Breast epithelium (tissue), 4 donors: ENCODE measurements at places on chromosomes 3 and 15. TPM values are rescaled to one million over a fixed set of nuclear protein-coding genes. Genes with fewer than 3 reads are reported as not detected.

Gene SEC62
- 101 TPM for total RNA-seq

Gene ABHD10
- total RNA-seq: 22.6 TPM

Gene TF
- 22.9 TPM for total RNA-seq

Gene PLS1
- 15.7 TPM for total RNA-seq

Gene ZNF385D
- 3.2 TPM for total RNA-seq

Gene SAMMSON
- not detected for total RNA-seq

Gene ARHGEF26
- total RNA-seq: 20.2 TPM

Gene TUSC7
- not detected for total RNA-seq

DNA sequence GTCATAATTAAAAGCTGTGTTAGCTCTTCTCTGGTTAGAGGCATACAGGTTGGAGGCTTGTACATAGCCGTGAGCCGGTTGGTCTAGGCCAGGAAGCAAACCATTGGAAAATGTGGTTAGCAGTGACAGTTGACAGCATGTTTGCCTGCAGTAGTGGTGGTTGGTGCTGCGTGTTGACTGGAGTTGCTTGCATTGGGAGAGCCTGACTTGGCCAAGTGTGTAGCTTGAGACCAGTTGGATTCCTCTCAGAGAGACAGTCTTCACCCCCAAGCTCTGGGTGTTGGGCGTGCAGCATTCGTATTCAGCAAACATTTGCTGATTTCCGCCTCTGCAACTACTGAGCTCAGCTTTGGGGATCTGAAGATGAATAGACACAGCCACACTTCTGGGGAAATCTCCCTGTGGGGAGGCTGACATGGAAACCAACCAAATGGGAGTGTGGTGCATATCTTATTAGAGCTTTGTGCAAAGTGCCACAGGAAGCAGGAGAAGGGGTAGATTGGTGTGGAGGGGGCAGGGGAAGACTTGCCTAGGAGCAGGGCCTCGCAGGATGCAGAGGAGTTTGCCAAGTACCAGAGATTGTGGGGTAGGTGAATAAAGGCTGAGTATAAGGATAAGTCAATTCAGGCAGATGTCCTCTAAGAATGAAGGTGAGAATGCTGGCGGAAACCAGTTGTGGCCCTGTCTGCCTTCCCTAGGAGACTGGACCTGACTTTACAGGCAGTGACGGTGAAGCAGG lies 83.5 kb downstream of the IGF1R start:
- H3K27me3 ChIP-seq: no peaks in the 10 kb centered on the region
- H3K4me1 ChIP-seq: peaks cover 8% of the 10 kb centered on the region
- no peaks in the 10 kb centered on the region for H3K36me3 ChIP-seq
- H3K4me3 ChIP-seq: no peak overlapping the region
- peak overlapping the region; percentile 53 for H3K27ac ChIP-seq

- no peak for DNase-seq
- H3K4me3 ChIP-seq: no peak overlapping the region
- H3K27me3 ChIP-seq: no peaks in the 10 kb centered on the region
- no peaks in the 10 kb centered on the region for H3K36me3 ChIP-seq
- H3K4me1 ChIP-seq: no peaks in the 10 kb centered on the region
Observed at GRCh38 chr3:42306499-42306898, 40.5 kb upstream of the CCK start.

DNA sequence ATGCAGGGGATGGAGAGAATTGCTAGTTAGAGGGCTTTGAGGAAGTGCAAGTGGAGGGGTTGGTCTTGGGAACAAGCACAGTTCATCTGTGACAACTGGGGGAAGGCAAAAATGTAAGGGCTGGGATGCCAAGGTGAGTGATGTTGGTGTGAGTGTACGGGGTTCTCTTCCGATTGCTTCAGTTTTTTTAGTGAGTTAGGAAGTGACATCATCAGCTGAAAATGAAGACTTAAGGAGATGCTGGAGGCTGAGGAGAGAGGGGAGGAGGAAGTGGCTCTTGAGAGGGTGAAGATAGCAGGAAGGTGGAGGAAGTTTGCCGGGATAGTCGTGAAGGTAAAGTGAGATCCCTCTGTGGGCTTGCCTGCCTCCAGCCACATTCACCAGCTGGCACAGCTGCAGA lies 12.7 kb downstream of the TICRR start:
- no peak for DNase-seq
- no peak overlapping the region for H3K4me3 ChIP-seq
- no peaks in the 10 kb centered on the region for H3K27me3 ChIP-seq
- no peaks in the 10 kb centered on the region for H3K4me1 ChIP-seq

GRCh38 chr3:12508291-12508700 lies 24.0 kb downstream of the TSEN2 start:
- DNase-seq: no peak
- H3K4me1 ChIP-seq: no peaks in the 10 kb centered on the region
- H3K27ac ChIP-seq: peak overlapping the region; percentile 43
- no peaks in the 10 kb centered on the region for H3K27me3 ChIP-seq
- no peak overlapping the region for H3K4me3 ChIP-seq
- H3K36me3 ChIP-seq: no peaks in the 10 kb centered on the region

DNA sequence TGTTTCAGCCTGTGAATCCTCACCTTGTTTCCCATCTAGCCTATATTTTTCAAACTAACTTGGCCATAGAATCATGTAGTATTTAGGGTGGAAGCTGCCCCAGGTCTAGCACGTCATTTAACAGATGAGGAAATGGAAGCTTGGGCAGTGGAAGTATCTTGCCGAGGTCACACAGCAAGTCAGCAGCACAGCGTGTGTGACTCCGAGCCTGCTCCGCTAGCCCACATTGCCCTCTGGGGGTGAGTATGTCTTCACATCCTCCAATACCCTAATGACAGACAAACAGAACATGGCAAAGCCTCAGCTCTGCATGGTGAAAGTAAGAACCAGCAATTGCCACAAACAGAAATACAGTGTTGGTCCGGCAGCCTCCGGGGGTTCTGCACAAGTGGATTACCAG lies 2.2 kb upstream of the CCR5 start:
- H3K4me3 ChIP-seq: no peak overlapping the region
- DNase-seq: no peak
- no peaks in the 10 kb centered on the region for H3K27me3 ChIP-seq
- no peak overlapping the region for H3K27ac ChIP-seq

DNA sequence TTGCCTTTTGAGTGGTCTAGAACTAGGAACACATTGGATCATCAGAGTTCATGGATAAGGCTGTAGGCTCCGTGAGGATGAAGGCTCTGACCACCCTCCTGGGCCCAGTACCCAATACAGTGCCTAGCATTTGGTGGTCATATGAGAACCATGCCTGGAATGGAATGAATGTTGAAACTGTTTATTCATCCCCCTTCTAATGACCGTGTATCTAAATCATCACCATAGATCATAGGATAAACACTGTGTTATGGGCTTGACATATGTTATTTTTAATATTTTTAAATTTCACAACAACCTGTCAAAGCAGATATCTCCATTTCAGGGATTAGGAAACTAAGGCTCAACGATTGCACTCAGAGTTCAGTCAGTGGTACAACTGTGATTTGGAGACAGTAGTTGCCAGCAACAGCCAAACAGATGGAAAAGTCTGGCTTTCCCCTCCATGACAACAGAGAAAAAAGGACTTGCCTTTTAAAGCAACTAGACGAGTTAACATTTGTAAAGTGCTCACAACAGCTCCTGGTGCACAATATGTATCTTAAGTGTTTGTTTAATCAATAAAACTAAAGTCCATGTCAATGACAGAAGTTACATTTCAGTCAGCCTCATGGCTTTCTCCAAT lies 89.6 kb downstream of the TMEM266 start:
- no peaks in the 10 kb centered on the region for H3K36me3 ChIP-seq
- no peaks in the 10 kb centered on the region for H3K27me3 ChIP-seq
- DNase-seq: no peak
- H3K27ac ChIP-seq: no peak overlapping the region

- no peaks in the 10 kb centered on the region for H3K36me3 ChIP-seq
- H3K27ac ChIP-seq: no peak overlapping the region
- H3K4me3 ChIP-seq: no peak overlapping the region
- H3K27me3 ChIP-seq: no peaks in the 10 kb centered on the region
- no peak for DNase-seq
Observed at GRCh38 chr3:159824333-159824732, 164.3 kb upstream of the IL12A start.

- H3K4me1 ChIP-seq: no peaks in the 10 kb centered on the region
- no peak overlapping the region for H3K27ac ChIP-seq
- no peak overlapping the region for H3K4me3 ChIP-seq
- DNase-seq: no peak
- no peaks in the 10 kb centered on the region for H3K27me3 ChIP-seq
Observed at GRCh38 chr15:72591361-72591760, 63.1 kb upstream of the GOLGA6B start.

- no peaks in the 10 kb centered on the region for H3K27me3 ChIP-seq
- H3K4me3 ChIP-seq: no peak overlapping the region
- no peak for DNase-seq
Observed at GRCh38 chr15:43094416-43095030, 11.3 kb downstream of the UBR1 start.

- H3K36me3 ChIP-seq: no peaks in the 10 kb centered on the region
- no peaks in the 10 kb centered on the region for H3K27me3 ChIP-seq
- DNase-seq: no peak
- H3K4me1 ChIP-seq: no peaks in the 10 kb centered on the region
- no peak overlapping the region for H3K27ac ChIP-seq
Observed at GRCh38 chr3:64917914-64918453, 230.2 kb upstream of the ADAMTS9 start.

DNA sequence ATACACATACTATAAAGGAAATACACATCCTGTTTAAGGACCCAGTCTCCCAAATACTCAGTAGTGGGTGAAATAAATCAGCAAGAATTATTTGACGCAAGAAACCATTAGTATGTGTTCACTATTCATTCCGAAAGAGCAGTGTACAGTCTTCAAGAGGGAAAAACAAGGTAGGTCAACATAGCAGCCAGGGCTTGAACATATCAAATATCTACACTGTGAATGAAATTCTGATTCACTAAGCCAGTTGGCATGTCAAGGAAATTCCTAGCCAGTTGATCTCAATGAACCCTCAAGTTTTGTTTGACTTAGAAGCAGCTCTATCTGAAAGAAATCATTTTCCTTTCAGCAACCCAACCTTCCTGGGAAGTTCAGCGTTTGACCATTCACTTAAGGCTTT lies 99.0 kb downstream of the CNTN3 start:
- H3K4me1 ChIP-seq: no peaks in the 10 kb centered on the region
- H3K4me3 ChIP-seq: no peak overlapping the region
- no peaks in the 10 kb centered on the region for H3K27me3 ChIP-seq
- H3K36me3 ChIP-seq: no peaks in the 10 kb centered on the region

DNA sequence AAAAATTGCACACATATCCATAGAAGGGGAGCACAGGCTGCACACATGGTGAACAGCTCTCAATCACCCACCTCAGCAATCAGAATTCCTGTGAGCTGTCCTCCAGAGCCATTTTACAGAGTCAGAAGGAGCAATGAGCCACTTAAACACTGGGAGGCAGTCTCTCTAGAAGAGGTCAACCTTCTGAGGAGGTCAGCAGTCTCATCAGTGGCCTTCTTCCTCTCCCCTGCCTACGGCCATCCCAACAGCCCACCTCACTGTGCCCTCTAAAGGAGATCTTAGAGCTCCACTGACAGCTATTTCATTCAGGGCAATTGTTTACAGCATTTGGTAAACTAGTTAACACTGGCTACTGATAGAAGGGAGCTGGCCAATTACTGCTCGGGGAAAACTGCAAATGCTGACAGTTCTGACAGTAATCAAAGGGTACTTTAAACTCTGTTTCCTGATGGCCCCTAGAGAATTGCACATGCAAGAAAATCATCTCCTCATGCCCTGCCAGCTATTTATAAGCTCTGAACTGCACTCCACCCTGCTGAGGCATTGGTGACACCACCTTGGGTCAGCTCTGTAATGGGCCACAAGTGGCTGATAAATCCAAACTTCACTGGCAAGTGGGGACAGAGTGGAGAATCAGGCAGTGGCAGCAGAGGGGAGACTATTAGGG lies 42.1 kb upstream of the TSPAN3 start:
- H3K4me3 ChIP-seq: no peak overlapping the region
- no peaks in the 10 kb centered on the region for H3K4me1 ChIP-seq
- no peaks in the 10 kb centered on the region for H3K27me3 ChIP-seq
- H3K36me3 ChIP-seq: peaks cover 8% of the 10 kb centered on the region
- H3K27ac ChIP-seq: no peak overlapping the region

- DNase-seq: no peak
- H3K4me3 ChIP-seq: no peak overlapping the region
Observed at GRCh38 chr3:127112796-127113570, 79.9 kb upstream of the PRR23E start.

DNA sequence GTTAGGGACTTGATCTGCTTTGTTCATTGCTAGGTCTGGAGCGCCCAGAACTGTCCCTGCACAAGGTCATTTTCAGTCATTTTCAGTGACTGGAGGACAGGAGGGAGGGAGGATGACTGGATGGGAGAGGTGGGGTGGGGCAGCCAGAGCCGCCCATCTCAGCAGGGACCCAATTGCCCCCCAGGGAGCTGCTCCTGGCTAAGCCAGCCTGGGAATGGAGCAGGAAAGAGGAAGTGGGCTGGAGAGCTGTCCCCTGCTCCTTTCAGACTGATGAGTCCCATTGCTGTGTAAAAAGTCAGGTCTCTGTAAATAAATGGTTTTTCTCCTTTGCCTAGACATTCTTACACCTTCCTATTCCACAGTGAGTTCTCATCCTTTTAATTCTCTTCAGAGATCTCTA lies 98.4 kb upstream of the RAD18 start:
- no peak overlapping the region for H3K4me3 ChIP-seq
- no peaks in the 10 kb centered on the region for H3K36me3 ChIP-seq
- no peaks in the 10 kb centered on the region for H3K27me3 ChIP-seq
- H3K27ac ChIP-seq: no peak overlapping the region

- no peak for DNase-seq
- H3K27ac ChIP-seq: no peak overlapping the region
- no peaks in the 10 kb centered on the region for H3K36me3 ChIP-seq
- H3K4me3 ChIP-seq: peak overlapping the region; percentile 5
- H3K4me1 ChIP-seq: no peaks in the 10 kb centered on the region
- no peaks in the 10 kb centered on the region for H3K27me3 ChIP-seq
Observed at GRCh38 chr15:56468401-56468800, 3.5 kb upstream of the MNS1 start.

- no peak overlapping the region for H3K27ac ChIP-seq
- peak; percentile 48 for DNase-seq
- H3K36me3 ChIP-seq: no peaks in the 10 kb centered on the region
- H3K4me1 ChIP-seq: no peaks in the 10 kb centered on the region
- no peak overlapping the region for H3K4me3 ChIP-seq
Observed at GRCh38 chr3:135895106-135895733, 70.3 kb upstream of the PPP2R3A start.

- no peaks in the 10 kb centered on the region for H3K36me3 ChIP-seq
- no peaks in the 10 kb centered on the region for H3K4me1 ChIP-seq
- DNase-seq: no peak
- no peak overlapping the region for H3K4me3 ChIP-seq
- no peak overlapping the region for H3K27ac ChIP-seq
Observed at GRCh38 chr15:99909592-99910295, 176.5 kb upstream of the LYSMD4 start.
